Iris pigment epithelial cell (primary cell): ENCODE measurements at places on chromosomes 1 and 21.

DNA sequence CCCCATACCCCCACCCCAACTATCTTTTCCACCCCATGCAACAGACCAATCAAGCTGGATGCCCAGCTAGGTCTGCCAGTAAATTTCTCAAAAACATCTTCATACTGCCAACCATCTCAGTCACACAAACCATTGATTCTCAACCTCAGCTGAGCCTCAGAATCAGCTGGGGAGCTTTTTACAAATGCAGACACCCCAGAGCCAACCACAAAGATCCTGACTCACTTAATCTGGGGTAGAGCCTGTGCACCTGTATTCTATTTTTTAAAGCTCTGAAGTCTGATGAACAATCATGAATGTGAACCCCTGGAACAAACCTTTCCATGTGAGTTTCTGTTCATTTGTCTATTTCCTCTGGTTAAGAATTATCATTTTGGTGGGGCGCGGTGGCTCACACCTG, 66.0 kb downstream of the ZNF281 start:
- DNase-seq, result no peak

DNA sequence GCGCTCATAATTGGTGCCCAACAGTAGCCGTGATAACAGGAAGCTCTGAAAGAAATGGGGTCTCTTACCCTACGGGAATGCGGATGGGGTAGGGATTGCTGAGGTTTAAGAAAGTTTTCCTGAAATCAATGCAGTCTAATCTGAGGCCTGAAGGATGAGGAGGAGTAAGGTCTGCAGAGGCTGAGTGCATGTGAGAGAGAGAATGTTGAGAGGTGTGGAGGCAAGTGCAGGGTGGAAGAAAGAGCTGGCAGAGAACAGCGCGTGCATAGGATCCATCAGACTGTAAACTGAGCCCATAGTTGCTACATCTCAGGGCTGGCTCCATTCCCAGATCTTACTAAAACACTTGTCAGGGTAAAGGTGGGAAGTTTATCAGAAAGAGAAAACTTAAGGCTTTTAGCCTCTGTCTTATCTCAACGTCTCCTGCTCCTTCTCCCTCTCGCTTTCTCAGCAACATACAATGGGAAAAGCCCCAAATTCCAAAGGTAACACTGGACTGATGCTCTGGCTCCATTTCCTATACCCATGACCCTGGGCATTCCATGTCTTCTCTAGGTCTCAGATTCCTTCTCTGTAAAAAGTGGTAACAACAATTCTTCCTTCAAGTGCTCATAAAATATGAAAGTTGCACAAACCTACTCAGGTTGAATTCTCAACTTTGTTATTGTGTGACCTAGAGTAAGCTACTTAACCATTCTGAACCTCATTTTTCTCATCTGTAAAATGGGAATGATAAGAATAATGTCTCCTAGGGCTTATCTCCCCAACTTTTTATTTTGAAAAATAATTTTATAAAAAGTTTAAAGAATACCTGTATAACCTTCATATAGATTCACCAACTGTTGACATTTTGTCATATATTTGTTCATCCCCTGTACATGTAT, 75.2 kb downstream of the SH3GLB1 start:
- peak; percentile 91 for DNase-seq

GRCh38 chr1:151314137-151314875, 12.9 kb downstream of the PI4KB start:
- DNase-seq, result peak; percentile 71

- DNase-seq, result peak; percentile 66
Observed at GRCh38 chr1:20982316-20982715, 194.4 kb downstream of the EIF4G3 start.

DNA sequence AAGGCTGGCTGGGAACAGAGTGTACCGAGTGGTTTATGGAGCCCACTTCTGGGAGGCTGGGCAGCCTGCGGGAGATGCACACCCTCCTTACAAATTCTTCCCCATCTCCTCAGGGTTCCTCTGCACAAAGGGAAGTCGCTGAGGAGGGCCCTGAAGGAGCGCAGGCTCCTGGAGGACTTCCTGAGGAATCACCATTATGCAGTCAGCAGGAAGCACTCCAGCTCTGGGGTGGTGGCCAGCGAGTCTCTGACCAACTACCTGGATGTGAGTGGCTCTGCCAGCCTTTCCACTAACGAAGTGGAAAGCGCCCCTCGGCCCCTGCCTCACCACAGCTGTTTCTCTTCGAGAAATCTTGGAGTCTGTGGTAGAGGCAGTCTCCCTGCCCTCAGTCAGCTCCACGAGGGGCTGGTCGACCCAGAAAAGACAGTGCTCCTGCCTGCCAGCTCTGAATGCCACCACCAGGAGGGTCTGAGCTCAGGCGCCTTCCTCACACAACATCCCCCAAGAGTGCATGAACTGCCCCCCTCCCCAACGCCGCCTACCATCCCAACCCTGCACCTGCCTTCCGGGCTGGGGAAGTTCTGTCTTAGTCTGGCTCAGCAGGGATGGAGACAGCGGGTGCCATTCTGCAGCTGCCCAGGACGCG, 31.8 kb downstream of the PROK1 start:
- DNase-seq, result no peak

DNA sequence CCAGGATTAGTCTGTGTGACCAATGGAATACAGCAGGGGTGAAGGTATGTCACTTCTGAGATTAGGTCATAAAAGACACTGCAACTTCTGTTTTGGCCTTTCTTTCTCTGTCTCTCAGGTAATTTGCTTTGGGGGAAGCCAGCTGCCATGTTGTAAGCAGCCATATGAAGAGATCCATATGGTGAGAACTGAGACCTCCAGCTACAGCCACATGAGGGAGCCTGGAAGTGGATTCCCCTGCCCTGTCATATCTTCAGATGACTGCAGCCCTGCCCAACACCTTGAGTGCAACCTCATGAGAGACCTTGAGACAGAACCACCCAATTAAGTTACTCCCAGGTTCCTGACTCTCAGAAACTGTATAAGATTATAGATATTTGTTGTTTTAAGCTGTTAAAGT, 70.1 kb upstream of the ESRRG start:
- no peak for DNase-seq

DNA sequence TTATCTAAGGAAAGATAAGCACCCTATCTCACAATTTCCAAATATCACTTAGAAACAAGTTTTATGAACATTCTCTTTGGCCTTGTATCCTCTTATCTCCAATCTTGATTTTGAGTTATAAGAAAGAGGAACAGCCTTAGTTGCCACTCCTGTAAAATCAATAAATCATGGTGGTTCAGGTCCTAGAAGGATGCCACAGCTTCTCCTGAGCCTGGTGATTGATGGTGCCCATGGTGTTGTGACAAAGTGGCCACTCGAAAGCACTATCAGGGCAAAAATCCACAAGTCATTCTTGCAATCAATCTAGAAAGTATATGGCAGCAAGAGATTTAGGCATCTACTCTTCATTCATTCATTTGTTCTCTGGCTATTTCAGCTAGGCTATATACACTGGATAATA, 27.8 kb downstream of the GBP6 start:
- no peak for DNase-seq

- DNase-seq, result no peak
Observed at GRCh38 chr21:41890355-41890754, 11.2 kb upstream of the PRDM15 start.

- peak; percentile 88 for DNase-seq
Observed at GRCh38 chr1:67713057-67713846, 28.3 kb downstream of the GADD45A start.

DNA sequence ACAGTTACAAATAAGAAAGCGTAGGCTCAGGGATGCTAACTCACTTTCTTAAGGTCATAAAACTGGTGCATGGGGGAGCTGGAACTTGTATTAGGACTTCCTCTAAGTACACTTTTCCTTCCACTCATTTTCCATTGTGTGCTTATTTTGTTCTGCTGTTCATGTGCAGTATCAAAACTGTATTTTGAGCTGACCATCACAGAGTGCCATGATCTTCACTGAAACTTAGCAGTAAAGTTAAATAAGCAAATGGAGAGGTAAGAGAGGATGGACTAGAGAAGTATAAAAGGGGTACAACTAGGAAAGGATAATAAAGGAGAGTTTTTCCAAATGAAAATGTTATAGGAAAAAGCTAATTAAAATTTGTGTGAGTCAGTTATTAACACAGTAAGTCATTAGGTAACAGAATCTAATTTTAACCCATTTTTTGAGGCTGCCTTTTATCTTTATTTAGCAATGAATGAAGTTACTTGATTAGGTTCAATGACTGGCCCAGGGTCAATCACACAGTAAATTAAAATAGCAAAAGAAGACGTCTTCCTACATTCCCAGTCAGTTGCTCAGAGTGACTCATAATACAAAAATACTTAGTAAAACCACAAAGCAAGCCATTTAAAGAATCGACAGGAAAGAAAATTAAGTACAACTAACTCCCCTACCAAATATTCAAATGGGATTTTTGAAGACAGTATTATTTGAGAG, 165.8 kb upstream of the C1orf105 start:
- peak; percentile 94 for DNase-seq

DNA sequence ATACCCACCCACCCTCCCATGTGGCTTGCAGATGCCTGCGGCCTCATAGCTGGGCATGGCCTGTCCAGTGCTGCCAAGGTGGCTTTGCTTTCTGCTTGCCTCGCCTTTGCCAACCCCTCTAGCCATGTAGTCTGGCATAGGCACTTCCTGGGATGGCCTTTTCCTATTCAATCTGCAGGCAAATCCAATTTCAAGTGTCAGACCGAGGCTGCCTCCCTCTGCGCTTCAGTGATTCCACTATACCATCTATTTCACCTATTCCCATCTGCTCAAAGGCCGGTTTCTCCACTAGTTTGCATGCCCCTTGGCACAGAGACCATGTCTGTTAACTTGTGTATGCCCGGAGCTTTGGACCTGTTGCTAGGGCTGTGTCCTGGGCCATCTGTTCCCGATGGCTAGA, 3.8 kb upstream of the ZBTB21 start:
- no peak for DNase-seq

GRCh38 chr1:1781526-1781903, 3.2 kb upstream of the NADK start:
- no peak for DNase-seq

GRCh38 chr1:220426989-220427388, 100.9 kb upstream of the MARK1 start:
- DNase-seq, result no peak

GRCh38 chr21:15966231-15966630, 236.4 kb downstream of the USP25 start:
- no peak for DNase-seq

DNA sequence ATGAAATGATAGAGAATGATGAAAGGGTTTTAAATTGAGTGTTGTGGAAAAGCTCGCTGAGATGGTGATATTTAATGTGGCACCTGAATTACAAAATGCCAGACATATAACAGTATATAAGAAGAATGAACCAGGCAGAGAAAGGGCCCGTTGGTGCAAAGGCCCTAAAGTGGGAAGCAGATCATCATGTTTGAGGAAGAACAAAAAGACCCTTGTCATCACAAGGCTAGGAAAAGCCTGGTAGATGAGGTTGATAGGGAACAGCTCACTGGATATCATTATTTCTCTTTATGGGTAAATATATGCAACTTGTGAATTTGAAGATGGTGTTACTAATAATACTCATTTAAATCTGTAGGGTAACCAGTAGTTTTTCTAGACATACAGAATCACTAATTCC, 11.0 kb downstream of the RAP1A start:
- DNase-seq, result no peak

GRCh38 chr1:21562896-21563295, 53.7 kb downstream of the ALPL start:
- no peak for DNase-seq

DNA sequence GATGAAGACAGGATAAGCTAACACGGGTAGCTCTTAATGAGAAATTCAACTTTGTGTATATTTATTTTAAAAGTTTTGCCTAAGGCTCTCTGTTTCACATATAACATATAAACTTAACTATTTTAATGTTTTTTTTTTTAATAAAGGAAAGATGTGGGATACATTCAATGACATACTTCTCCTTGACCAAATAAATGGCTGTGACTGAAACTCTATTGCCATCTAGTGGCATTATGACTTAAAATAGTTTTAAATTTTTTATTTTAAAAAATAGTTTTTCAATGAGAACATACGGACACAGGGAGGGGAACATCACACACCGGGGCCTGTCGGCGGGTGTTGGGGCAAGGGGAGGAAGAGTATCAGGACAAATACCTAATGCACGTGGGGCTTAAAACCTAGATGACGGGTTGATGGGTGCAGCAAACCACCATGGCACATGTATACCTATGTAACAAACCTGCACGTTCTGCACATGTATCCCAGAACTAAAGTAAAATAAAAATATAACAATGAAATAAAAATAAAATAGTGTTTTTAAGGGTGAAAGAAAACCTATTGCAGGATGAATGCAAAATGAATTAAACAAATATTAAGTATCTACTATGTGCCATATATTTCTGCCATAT, 83.4 kb downstream of the LYST start:
- DNase-seq, result peak; percentile 51

GRCh38 chr21:25638660-25639550, at the start of gene JAM2:
Gene JAM2, plus strand, starts transcription at chr21:25639258. Its CDS starts 564 bp downstream, at chr21:25639822.
- peak; percentile 4 for DNase-seq

GRCh38 chr1:219120624-219121544, 52.8 kb upstream of the LYPLAL1 start:
- peak; percentile 93 for DNase-seq

- peak; percentile 43 for DNase-seq
Observed at GRCh38 chr1:203172184-203173010, 3.2 kb downstream of the MYBPH start.

DNA sequence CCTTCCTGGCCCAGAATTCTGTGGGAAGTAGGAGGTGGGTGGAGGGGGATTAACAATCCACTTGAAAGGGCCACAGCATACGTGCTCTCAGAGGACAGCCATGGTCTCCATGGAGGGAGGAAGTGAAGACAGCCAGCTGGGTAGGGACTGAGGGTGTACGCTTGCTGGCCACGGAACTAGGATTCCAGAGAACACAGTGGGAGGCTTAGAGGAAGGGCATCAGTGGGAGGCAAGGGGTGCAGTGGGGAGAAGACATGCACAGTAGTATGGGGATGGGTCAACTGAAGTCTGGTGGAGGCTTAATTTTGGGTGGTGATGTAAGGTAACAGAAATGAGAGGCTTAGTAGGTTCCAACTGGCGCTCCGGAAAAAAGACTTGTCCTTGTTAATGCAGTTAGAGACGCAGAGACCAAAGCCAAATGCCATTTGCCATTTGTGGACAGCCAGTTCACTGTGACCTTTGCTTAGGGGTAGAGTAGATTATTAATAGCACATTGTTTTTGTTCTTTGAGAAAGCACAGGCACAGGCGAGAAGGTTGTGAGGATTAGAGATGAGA, 103.0 kb downstream of the ZSCAN20 start:
- no peak for DNase-seq

DNA sequence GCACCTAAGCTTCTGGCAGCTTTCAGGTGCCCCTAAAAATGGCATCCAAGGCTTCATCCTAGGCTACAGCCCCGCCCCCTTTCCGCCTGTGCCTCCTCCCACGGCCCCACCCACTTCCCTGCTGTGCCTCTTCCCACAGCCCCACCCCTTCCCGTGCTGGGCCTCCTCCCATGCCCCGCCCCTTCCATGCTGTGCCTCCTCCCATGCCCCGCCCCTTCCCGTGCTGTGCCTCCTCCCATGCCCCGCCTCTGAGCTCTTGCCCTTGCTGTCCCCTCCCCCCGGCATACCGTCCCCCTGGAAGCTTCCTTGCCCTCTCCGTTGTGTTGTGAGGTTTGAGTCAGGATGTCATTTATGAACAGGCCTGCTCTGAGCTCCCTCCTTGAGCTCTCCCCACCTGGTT, 228.5 kb upstream of the AJAP1 start:
- no peak for DNase-seq
